ENCODE measurements at places on chromosomes 3 and 15.

- DNase-seq: no peak
Observed at GRCh38 chr3:78918361-78919020, 849.3 kb downstream of the ROBO1 start.

GRCh38 chr3:165545059-165545458 is 292.2 kb downstream of the BCHE start:
- DNase-seq: no peak

DNA sequence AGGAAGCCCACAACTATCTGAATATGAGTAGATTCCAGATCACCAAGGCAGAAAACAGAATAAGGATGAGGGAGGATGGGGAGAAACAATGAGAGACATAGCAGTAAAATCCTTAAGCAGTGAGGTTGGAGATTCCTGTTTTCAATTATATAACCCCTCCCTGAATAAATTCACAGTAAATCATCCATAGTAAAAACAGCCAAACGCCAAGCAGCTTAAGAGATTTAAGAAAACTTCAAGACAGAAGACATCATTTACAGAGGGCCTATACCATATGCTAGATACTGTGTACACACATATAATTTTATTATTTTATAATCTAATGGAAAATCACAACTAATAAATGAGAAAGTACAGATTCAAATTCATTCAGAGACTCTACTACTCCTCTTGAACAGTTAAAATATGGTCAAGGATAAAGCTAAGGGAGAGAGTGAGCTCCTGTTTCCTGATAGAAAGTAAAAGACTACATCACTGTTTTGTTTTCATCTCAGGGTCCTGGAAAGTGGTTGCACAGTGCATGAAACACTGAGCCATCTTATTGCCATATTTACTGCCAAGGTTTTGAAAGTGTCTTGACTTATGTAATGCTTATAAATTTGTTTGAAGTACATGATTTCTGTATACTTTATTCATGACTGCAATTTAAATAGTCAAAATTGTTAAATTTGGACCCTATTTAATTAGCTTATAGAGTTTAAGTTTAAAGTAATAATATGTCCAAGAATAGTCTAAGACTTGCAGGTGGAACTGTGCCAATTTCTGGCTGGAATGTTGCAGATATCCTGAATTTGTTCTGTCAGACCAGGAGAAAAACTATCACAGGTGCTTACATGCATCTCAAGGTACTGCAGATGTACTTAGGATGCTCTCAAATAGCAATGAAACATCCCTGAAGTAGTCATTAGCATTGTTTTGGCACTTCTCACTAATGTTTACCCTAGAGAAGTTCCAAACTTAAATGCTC is 141.4 kb downstream of the TBL1XR1 start:
- DNase-seq: no peak

DNA sequence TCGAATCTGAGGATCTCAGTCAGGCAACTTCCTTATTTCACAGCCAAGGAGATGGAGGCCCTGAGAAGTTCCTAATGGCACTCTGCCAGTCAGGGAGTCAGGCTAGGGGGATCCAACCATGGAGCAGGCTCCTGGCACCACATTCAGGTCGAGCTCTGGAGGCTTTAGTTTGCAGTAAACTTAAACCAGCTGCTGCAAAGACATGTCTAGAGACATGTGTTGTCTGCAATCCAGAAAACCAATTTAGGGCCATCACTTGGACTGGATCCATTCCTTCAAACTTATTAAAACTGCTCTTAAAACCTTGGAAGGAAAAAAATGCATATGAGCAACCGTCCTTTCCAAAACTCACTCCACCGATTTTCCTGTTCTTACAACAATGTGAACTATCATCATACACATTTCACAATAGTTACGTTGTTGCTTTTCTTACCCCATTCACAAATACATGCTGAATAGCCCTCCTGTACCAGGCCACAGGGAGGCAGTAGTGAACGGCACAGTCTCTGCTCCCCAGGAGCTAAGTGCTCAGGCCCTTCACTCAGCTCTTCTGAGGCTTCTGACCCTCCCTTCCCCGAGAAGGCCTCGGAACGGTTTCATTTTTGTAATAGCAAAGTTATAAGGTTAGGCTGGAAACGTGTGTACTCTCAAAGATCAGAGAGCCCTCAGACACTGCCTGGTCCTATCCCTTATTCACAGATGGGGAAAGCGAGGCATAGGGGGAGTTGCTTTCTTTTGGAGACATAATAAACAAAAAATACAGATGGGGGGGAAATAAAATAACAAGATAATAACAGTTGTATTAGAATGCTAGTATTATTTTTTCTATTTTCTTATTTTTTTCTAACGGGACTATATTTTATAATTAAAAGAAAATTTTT is 20.1 kb downstream of the RFT1 start:
- DNase-seq: no peak

DNA sequence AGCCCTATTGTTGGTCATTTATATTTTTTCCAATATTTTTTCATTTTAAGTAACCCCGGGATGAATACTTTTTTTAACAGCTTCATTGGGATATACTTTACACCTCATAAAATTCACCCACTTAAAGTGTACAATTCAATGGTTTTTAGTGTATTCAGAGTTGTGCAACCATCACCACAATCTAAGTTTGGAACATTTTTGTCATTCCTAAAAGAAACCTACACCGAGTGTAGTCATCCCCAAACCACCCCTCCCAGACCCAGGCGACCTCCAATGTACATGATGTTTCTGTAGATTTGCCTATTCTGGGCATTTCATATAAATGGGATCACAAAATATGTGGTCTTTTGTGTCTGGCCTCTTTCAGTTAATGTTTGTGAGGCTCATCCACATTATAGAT is 118.3 kb upstream of the FRMD4B start:
- no peak for DNase-seq

DNA sequence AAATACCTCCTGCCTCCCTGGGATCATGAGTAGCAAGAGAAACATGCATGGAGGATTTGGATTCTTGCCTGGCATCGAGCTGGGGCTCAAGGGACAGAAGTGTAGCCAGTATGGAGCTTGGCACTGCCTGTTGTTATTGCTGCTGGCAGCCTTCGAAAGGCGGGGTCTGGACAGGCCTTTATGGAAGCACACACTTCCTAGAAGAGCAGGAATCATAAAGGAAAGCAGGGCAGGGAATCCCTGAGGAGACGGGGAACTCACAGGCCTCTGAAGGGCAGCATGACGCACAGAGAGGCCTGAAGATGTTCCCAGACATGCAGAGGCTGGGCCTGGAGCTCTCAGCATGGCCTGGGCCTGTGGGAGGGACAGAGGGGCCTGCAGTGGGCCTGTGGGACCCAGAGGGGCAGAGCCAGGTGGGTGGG is 18.6 kb upstream of the SLC41A3 start:
- no peak for DNase-seq

- DNase-seq: no peak
Observed at GRCh38 chr3:6516694-6517093, 344.2 kb upstream of the GRM7 start.

- DNase-seq: no peak
Observed at GRCh38 chr3:148255981-148256969, 441.4 kb upstream of the AGTR1 start.

DNA sequence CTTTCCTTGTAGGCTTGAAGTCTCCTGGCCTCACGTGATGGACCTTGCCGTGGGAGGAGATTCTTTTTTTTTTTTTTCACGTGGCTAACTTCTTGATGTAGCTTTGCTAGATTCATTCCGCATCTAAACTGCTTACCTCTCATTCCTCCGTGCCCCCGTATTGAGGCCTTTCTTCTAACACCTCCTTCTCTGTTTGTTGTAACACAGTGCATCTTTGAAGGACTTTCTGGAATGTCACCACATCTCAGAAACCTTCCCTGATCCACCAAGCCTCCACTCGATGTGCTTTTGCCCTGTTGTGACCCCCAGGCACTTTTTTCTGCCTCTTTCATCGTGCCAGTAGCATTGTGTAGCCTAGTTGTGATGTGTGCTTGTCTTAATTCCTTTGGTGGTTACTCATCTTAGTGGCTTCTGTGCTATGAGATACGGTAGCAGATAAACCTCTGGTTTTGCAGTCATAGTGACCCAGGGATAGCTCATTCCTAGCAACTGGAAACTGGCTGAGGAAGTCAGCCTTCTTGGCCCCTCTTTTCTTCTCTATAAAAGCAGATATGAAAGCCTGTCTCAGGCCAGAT is 1.6 kb upstream of the BNC1 start:
- no peak for DNase-seq

GRCh38 chr3:16482194-16482769 is 31.2 kb downstream of the RFTN1 start:
- no peak for DNase-seq

GRCh38 chr15:61227950-61228936 is 859 bp downstream of the RORA start:
- DNase-seq: no peak

DNA sequence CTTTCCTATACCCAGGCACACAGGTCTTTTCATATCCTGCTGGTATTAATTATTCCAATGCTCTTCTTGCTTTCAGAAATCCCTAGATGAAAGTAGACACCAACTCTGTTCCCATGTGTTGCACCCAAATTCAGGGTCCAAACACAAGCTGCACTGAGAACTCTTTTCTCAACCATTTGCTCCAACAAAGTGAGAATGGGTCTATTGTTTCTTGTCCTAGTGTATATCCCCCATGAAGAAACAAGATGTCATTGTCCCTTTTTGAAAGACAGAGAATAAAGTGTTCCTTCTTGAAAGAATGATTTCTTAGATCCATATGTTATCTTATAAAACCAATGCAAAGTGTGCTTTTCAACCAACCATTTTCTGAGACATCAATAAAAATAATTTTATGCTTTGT is 353.7 kb downstream of the CNTN6 start:
- no peak for DNase-seq

GRCh38 chr3:40191850-40192448 is 117.6 kb upstream of the EIF1B start:
- DNase-seq: peak; percentile 13

GRCh38 chr15:90306560-90306959 is 41.1 kb downstream of the NGRN start:
- no peak for DNase-seq

All from stimulated activated CD8-positive, alpha-beta memory T cell treated with anti-CD3 and anti-CD28 coated beads, Interleukin-4, amount 100 ng/mL, for 1 hour (primary cell).